ENCODE measurements at places on chromosomes 1 and 21. TPM values are rescaled to one million over a fixed set of nuclear protein-coding genes. Genes with fewer than 3 reads are reported as not detected.

MXRA8 gene
- 53.1 TPM for total RNA-seq

DNA sequence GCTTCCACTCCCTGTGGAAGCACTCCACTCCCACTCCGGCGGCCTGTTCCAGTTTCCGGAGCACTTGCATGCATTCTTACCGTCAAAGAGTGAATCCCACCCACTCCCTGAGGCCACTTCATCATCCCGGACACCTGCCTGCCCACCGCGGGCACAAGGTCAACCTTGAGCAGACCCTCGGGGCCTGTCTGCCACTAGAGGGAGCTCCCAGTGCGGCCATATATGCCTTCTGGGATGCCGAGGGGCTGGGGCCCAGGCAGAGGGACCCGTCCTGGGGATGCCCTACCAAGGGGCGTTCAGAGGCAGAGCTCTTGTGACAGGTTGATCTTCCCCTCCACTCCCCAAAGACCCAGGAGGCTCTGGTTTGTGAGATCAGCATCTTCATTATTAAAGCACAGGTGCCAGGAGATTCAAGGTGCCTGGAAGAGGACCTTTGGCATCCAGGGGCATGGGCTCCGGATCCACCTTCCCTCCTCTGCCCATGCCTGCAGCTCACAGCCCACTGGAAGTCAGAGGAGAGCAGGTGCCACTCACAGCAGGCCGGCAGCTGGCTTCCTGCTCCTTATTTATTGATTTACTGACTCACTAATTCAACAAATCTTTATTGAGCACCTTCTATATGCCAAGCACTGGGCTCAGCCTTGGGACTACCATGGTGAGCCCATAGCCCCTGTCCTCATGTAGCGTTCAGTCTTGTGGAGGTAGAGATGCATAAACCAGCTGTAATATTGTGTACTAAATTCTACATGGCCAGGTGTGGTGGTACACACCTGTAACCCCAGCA, 47.3 kb downstream of the UBIAD1 start:
- no peak for DNase-seq

DLGAP3 gene
- not detected for total RNA-seq

GRCh38 chr1:166172106-166172505, 5.3 kb upstream of the FAM78B start:
- no peak for DNase-seq

SLFNL1 gene
- 4.1 TPM for total RNA-seq

DNA sequence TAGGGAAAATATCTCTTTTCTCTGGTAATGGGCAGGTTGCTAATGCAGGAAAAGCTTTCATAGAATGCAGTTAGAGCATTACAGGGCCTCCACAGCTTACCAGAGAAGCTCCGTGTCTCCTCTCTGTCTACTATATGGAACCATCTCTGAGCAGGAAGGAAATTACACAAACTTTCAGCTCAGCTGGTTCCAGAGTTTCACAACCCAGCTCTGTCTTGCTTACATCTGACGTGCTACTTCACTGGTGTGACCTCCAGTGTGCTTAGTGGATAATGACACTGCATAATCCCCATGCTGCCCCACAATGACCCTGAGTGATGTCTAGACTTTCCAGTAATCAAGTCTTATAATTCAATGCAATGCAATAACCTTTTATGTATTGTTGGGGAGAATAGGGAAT, 4.3 kb upstream of the FGGY start:
- DNase-seq = peak; percentile 85

ANGPTL3 gene
- total RNA-seq = not detected

TSHB gene
- not detected for total RNA-seq

TRIM17 gene
- total RNA-seq = 7.4 TPM

ADCY10 gene
- total RNA-seq = not detected

CNR2 gene
- total RNA-seq = 0.13 TPM

DNA sequence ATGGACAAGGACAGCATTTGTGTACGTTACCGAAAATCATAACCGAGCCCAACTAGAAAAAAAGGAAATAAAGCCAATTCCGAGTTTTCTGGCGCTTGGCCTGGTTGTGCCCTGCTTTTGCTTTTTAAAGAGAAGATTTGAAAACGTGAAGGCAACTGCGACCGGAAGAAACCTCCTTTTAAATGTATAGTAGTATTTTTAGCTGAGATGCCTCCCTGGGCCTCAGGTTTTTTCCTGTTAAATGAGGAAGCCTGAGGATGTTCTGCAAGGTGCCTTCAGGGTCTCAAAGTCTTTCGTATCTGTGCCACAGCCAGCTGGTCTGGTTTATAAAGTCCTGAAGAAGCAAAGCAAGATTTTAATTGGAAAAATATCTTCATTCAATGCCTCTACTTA, 371 bp upstream of the ODF2L start:
- DNase-seq = no peak

- no peak for DNase-seq
These were observed 126.2 kb downstream of the RASAL2 start for GRCh38 chr1:178220094-178220493.

- DNase-seq = no peak
These were observed 80.3 kb upstream of the CYYR1 start for GRCh38 chr21:26653430-26653829.

DNA sequence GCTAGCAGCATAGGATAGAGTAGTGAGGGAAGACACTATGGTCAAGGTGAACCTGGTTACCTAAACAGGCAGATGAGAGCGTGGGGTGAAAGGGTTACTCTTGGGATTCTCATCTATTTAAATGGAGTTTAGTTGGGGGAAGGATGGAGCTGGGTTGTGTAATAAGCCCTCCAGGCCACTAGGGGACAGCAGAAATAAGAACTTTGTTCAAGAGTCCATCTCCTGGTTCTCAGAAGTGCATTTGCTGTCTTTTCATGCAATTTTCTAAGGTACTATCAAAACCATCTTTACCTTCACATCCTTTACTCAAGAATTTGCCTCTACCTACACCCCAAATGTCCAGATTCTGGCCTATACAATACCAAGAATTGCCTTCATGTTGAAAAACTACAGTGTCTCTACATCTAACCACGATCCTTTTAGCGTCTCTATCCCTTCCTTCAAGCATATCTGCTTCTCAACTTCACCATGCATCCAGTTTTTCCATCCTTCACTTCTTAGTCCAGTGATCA, 28.0 kb downstream of the SLAMF1 start:
- no peak for DNase-seq

- no peak for DNase-seq
These were observed 64.1 kb upstream of the NTPCR start for GRCh38 chr1:232886271-232886670.

SPATA21 gene
- not detected for total RNA-seq

GRCh38 chr1:29752141-29752540, 515.8 kb downstream of the PTPRU start:
- DNase-seq = no peak

GRCh38 chr1:160862203-160863060, at the start of gene CD244:
CD244 (minus strand) TSS chr1:160862887; CDS start chr1:160862677, 210 bp downstream.
- DNase-seq = peak; percentile 10

- no peak for DNase-seq
These were observed 187.2 kb downstream of the TOMM20 start for GRCh38 chr1:234941321-234942011.

DNA sequence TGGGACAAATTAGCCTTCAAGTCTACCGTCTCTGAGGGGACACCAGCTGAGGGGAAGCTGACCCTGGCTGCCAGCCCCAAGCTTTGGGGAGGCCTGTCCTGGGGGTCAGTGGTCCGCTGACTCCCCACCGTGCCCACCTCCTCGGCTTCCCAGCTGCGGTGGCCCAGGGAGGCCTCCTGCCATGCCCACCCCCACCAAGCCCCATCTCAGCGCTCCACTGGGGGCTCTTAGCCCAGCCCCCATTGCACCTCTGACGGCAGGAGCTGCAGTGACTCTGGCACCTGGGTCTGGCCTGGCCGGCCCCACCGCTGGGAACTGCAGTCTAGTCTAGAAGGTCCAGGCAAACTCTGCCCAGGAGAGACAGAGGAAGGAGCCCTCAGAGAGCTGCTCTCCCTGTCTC, 30.2 kb upstream of the SIM2 start:
- peak; percentile 65 for DNase-seq

KCNA2 gene
- total RNA-seq = 0.11 TPM

DNA sequence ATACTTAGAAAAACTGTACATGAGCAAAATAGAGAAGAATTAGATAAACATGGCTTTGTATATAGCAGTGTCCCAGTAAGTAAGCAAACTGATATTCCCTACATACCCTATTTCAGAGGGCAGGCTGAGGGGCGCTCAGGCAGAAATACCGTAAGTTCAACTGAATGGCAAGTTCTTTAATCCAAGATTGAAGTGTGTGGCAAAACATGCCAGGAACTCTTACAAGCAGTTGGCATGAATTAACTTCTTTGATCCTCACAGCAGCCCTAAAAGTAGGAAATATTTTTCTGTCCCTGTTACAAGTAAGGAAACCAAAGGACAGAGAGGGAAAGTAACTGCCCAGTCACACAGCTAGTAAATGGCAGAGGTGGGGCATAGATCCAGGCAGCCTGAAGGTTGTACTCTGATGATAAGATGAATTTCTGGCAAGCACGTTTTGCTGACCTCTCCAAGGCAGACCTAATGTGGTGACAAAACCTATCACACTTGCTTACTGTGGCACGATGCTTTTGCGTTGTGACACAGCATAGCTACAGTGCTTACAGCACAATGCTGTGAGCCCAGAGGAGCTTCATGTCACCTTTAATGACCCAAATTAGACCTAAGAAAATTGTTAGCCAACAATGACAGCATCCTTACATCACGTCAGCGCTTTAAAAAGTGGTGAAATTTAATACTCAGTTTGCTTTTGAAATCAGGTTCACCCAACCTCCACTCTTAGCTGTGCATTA, 35.0 kb upstream of the THEM4 start:
- no peak for DNase-seq

DNA sequence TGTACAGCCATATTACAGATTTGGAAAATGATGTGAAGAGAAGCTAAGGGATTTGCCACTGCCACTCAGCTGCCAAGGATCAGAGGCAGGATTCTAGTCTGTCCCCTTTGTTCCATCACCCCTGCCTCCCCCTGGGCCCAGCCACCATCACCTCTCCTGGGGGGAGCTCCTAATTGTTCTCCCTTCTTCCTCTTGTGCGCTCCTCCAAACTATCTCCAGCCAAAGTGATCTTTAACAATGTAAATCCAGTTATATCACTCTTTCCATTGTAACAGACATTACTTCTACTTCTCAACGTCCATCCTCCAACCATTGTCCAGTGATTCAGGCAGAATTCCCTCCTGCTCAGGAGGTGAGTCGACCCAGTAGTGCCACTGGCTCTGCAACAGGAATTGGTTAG, 164.1 kb downstream of the PLPP3 start:
- DNase-seq = no peak

GRCh38 chr21:44532712-44533111, 7.3 kb downstream of the KRTAP10-1 start:
- no peak for DNase-seq

DNA sequence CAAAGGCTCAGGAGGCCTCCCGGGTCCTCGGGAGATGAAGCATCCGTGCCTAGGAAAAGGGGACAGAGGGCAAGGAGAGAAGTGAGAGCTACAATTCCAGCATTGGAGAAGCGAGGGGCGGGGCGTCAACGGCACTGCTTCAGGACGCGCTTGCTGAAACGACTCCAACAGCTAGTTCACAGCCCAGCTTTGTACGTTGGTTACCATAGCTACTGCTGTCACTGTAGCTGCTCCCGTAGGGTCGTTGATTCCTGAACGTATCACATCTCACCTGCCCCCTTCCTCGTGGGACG, 63.1 kb downstream of the TOR1AIP2 start:
- DNase-seq = no peak

PLD5 gene
- under 0.01 TPM for total RNA-seq

- DNase-seq = no peak
These were observed 2.9 kb downstream of the FLVCR1 start for GRCh38 chr1:212860713-212861581.

TSTD1 gene
- 170 TPM for total RNA-seq

GRCh38 chr1:17184161-17184665, 20.7 kb upstream of the PADI1 start:
- DNase-seq = no peak

CALML6 gene
- total RNA-seq = 0.57 TPM

PM20D1 gene
- 0.34 TPM for total RNA-seq

DNA sequence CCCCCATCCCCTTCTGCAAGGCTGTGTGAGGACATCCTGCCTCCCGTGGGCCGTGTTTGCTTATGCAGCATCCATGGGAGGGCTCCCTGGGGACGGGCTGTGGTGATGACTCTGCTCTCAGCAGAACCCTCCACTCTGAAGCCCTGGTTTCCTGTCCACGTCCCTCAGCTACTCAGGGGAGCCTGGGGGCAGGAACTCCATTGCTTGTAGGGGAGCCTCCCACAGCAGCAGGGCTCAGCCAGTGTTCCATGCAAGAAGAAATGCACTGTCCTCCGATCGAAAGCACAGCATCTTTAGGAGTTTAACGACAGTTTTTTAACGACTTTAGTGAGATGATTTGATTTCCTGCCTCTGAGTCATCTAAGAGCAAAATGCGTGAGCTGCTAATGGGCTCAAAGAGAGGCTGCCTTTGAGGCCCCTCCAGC, 8.3 kb upstream of the KCNAB2 start:
- DNase-seq = no peak

DNA sequence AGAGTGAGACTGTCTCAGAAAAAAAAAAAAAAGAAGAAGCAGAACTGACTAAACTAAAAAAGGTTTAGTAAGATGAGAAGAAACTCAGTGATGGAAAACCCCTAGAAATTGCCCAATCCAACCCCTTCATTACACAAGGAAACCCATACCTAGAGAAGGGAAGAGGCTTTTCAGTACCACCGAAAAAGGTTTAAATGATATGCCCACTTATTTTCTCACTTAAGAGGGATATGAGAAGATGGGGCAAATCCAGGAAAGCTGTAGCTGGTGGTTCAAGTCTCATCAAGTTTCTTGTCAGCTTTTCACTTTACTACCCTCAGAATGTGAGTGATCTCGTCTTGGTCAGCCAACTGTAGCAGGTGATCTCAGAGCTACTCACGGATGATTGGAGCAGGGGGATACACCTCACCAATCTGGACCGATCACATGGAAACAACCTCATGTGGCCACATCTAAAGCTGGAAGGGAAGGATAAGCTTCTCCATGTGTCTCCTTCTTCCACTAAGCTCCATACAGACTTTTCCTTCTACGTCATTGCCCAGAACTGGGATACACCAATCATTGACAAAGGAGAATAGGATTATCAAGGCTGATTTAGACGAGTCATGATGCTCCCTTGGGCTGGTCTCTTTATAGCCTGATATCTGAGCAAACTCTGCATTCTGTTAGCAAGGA, 126.7 kb upstream of the POU3F1 start:
- no peak for DNase-seq

GRCh38 chr1:111660204-111661150, 40.9 kb downstream of the RAP1A start:
- DNase-seq = no peak

RNASEL gene
- total RNA-seq = 8.5 TPM

GRCh38 chr1:241376701-241377100, 19.7 kb upstream of the RGS7 start:
- DNase-seq = no peak

DNA sequence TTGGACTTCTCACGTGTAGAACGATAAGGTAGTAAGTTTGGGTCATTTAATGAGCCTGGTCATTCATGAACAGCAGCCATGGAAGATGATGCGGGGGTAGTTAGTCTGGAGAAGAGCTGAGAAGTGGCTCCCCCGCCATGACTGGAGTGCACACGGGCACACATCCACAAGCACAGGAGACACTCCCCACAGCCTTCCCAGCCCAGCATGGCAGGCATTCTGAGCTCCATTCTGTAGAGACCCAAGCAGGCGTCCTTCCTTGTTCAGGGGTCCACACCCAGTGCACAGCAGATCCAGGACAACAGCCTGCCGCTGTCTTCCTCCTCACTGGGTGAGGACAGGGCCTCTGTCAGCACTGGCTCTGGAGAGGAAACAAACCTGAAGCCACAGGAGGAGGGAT, 57.0 kb downstream of the SCCPDH start:
- DNase-seq = no peak

- DNase-seq = no peak
These were observed 21.6 kb downstream of the TCEA3 start for GRCh38 chr1:23403038-23403336.
